ENCODE measurements at places on chromosomes 7 and 10.
A peak's percentile ranks its signal among the peaks of the same experiment; 100 is the strongest.

- no peak for DNase-seq
Observed at GRCh38 chr7:64870656-64871055, 32.4 kb upstream of the ZNF273 start.

DNA sequence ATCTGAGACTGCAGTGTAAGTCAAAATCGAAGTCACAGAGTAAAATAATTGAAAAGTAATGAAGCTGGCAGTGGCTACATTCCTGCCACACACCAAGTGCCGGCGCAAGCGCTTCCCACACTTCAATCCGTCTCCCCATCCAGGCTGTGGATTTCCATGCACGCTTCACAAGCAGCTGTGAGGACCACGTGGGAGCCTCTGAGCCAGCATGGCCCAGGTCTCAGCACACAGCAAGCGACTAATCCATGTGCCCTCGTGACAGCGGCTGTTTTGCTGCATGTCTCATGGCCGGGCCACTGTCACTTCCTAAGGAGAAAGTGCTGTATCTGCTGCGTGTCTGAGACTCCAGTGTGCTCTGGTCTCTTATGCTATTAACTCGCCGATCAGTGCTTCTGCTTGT lies 566.9 kb downstream of the DNAJB6 start:
- DNase-seq: no peak

- no peak for DNase-seq
Observed at GRCh38 chr7:37920305-37920848, at the start of gene EPDR1. TSS of gene EPDR1 (plus strand) at chr7:37920640. CDS start at chr7:37920940, 300 bp downstream.

DNA sequence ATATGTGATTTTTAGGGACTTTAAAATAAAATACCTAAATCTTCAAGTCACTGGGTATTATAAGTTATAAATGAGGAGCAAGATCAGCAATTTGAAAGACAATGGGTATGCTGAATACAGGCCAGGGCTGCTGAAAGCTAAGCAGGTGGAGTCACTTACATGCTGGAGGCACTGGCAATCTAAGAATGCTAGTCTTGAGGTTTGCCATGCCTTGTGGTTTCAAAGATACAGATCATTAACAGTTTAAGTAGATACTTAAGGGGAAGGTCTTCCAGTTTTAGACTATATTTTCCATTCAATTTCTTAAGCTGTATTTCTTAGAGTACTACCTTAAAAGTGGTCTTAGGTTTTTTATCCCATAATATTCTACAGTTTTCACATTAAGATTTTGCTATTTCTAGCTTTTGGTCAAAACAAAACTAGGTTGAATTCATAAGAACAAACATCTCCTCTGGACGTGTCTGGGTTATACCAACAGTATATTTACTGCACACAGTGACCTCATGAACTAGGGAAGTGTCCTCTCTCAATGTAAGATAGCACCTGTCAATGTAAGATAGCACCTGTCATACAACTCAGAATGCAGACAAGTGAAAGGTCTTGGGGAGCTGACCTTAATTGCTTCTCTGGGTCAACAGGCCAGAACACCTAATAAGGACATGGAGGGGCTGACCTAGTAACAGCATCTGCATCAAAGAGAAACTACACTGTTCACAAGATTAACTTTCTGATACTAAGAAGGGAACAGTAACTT lies 2.0 kb downstream of the SRI start:
- no peak for DNase-seq

DNA sequence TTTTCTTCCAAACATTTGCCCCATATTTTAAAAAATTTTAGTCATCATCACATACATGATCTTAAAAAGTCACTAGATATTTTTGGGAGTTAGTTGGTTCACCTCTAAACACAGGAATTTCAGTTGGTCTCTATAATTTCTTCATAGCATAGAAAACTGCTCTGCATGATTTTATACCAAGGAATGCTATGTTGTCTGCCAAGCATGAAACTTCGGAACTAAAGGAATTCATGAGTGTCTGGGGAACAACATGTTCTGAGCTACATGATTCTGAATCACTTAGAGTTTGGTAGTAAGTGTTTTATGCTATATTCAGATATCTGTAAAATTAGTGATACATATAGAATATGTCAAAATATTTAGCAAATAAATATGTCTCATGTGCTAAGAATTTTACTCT lies 957.8 kb downstream of the GATA3 start:
- DNase-seq: peak; percentile 87

GRCh38 chr10:52136921-52137320 lies 177.2 kb upstream of the DKK1 start:
- DNase-seq: no peak

DNA sequence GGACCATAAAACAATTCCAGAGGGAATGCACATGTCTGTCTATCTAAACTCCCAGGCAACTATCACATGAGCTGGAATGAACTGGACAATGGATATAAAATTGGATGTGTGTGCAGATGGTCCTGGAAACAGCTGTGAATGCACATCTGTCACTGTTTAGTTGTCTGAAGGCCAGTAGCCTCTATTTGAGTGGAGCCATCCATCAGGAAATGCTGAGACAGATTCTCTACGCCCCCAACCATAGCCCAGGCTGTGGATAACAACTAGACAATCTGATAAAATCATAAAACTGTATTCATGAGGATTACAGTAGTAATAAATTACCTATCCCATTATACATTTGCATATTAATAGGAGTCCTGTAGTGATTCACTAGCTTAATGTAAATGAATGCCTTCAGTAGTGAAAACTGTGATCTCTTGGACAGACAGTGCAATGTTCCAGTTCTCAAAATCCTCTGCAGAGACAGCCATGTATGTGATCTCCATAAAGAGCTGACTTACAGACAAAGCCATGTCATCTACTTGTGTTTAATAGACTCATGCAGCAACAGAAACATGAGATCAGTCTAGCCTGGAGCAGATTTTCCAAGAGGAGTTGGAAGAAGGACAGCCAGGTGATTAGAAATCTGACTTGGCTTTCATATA lies 907.6 kb downstream of the KCNMA1 start:
- no peak for DNase-seq

- no peak for DNase-seq
Observed at GRCh38 chr10:46037107-46037825, 6.8 kb upstream of the NCOA4 start.

DNA sequence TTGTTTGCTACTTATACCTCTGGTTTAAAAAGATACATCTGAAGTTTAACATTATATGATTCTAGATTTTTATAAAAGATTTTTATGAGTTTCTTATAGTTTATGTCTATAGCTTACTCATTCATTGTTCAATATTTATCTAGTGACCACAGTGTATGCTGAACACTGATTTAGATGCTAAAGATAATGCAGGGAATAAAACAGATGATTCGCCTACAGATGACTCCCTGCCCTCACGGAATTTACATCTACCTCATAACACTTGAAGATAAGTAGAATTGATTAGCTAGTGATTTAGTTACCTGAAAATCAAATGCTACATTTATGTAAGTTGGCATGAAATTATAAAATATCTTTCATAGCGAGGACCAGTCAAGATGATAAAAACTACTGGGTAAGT lies 105.8 kb downstream of the HIPK2 start:
- no peak for DNase-seq

DNA sequence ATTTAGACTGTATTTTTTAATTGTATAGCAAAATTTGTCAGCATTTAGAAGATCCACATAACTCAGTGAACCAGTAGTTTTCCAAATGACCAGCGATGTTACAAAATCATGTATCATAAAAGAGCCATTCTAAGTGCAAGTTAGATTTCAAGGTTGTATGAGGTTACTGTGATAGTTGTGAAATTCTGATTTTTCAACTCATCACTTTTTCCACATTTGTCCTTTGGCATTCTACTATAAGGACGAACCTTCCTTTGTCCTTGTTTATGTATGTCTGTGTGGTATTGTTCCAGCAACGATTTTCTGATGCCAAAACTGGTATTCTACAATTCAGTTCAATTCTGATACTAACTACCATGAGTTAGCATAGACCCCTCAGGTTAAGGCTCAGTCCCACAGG lies 64.2 kb downstream of the TAX1BP1 start:
- no peak for DNase-seq

GRCh38 chr10:1712314-1712713 lies 25.0 kb downstream of the ADARB2 start:
- no peak for DNase-seq

- DNase-seq: peak; percentile 89
Observed at GRCh38 chr10:112213836-112214235, 30.3 kb upstream of the GPAM start.

DNA sequence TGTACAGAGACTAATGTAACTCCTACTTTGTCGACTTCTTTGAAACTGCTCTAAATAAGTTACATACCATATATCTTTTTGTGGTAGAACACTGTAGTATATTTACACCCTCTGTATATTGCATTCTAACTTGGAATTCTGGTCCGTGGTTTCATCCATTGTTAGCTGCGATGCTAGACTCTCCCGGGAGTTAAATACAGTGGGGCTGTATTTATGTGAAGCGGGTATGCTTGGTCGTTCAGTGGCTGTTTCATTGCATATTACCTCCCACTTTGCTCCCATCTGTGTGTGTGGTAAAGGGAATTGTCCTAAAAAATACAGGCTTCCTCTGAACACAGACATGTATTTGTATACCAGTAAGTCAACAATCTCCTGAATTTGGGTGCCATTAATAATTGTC lies 231.1 kb downstream of the SLC25A13 start:
- no peak for DNase-seq

DNA sequence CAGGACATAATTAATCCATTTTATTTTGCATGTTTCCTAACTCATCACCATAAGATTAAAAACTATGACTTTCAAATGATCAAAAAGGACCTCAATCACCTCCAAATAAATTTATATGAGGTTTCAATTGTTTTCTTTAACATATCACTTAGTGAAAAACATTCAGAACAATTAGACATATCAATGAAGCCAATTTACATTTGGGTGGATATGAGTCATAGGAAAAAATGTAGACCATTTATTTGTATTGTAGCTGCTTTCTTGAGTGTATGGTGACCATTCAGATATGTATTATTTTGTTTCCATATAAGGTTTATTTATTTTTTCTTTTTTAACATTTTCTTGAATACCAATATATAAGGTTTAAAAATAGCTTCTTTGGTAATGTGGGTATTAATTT lies 13.3 kb upstream of the EXOC6 start:
- peak; percentile 24 for DNase-seq

DNA sequence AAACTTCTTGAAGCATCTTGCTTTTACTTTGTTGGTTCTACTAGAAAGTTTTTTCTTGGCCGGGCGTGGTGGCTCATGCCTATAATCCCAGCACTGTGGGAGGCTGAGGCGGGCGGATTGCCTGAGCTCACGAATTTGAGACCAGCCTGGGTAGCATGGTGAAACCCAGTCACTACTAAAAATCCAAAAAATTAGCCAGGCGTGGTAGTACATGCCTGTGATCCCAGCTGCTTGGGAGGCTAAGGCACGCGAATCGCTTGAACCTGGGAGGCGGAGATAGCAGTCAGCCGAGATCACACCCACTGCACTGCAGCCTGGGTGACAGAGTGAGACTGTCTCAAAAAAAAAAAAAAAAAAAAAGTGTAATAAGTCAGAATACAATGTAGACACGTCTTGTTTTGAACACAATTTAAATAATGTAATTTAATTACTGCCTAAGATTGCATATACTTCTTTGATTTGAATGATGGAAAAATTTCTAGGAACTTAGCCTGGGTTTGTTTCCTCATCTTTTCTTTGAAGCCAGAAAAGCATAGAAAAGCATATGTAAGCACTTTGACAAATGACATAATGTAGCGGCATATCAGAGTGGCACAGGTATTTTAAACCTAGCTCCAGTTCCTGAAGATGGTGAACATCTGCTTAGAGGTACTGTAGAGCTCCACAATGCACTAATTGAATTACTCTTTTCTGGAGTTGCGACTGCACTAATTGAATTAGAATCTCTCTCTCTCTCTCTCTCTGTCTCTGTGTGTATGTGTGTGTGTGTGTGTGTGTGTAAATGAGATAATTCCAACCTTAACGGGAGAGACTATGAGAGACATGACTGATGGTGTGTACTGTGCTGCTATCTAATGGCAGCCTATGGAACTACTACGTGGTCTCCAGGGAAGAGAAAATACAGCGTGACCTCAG lies 87.8 kb downstream of the BTRC start:
- peak; percentile 69 for DNase-seq

DNA sequence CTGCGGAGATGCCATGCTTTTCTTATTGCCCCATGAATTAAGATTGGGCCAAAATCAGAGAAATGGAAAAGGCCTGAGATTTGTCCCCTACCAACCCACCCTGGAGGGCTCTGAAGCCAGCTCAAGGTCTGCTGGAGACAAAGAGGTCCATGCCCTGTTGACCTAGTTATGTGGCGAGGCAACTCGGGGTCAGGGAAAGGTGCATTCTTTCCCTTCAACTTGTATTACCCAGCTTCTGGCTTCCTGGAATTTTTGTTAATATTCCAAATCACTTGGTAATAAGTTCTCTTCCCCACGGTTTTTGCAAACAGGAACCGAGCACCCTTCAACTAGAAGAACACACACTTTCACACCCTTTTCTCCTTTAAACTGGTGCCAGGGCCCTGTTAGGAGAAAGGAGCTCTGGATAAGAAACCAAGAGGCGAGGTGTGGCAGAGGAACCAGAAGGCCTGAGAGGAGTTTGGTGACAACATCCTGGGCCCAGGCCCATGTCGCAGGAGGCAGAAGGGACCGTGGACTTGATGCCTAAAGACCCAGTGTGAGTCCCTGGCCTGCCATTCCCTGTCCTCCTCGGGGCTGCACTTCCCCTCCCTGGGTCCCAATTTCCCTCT lies 12.5 kb upstream of the SFRP5 start:
- DNase-seq: no peak

DNA sequence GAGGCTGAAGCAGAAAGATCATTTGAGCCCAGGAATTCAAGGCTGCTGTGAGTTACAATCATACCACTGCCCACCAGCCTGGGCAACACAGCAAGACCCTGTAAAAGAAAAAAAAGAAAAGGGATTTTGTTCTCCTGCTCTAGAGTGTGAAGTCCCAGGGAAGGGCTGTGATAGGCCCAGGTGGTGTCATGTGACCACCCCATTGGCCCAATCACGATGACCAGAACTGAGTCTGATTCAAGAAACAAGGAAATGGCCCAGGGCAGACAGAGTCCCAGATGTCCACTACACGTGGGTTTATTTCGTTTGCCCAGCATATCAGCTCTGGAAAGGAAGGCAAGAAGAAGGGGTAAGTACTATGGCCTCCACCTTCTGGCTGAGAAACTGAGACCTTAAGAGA lies 81.3 kb upstream of the CUX1 start:
- no peak for DNase-seq

- DNase-seq: peak; percentile 72
Observed at GRCh38 chr10:87850742-87851205, 12.6 kb downstream of the KLLN start.

DNA sequence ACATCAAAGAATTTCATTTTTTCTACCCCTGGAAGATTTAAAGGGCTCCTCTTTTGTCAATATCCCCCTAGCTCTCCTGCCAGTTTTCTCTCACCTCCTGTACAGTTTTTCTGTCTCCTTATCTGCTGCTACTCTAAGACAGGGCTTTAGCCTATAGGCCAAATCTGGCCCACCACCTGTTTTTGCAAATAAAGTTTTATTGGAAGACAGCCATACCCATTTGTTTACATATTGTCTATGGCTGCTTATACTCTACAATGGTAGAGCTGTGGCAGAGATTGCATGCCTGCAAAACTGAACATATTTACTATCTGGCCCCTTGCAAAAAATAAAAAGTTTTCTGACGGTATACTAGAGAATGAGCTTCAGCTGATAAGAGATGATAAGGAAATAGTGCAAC lies 37.4 kb upstream of the GARS1 start:
- no peak for DNase-seq

- DNase-seq: no peak
Observed at GRCh38 chr7:44046321-44047061, 2.0 kb downstream of the DBNL start.
